Activated T-cell treated with anti-CD3 and anti-CD28 coated beads, Interleukin-2, amount 50 U/mL, for 72 hours (primary cell): ENCODE measurements at places on chromosomes 12 and 14. TPM values are rescaled to one million over a fixed set of nuclear protein-coding genes. Genes with fewer than 3 reads are reported as not detected.

Gene SOX5
- total RNA-seq = 2.5 TPM

Gene HOXC12
- not detected for total RNA-seq

Gene IL22
- total RNA-seq = 5.4 TPM

Gene WSCD2
- not detected for total RNA-seq

DNA sequence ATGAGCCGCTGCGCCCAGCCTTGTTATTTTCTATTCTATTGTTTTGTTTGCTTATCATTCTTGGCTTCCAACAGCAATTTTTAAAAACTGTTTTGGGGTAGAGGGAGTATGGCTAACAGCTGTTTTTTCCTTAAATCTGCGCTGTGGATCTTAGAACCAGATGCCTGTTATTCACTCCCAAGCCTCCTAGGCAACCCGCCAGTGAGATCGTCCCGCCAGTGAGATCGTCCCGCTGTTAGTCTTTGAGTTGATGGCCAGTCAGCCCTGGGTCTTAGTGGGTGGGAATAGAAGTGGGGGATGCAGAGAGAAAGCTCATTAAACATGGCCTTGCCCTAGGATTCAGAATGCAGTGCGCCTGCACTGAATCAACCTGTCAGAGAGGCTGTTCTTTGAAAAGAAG lies 67.3 kb upstream of the BICD1 start:
- DNase-seq = no peak

- DNase-seq = no peak
Observed at GRCh38 chr12:32545413-32545980, 133.6 kb upstream of the DNM1L start.

GRCh38 chr14:74414403-74415114 lies 11.5 kb downstream of the SYNDIG1L start:
- no peak for DNase-seq

DNA sequence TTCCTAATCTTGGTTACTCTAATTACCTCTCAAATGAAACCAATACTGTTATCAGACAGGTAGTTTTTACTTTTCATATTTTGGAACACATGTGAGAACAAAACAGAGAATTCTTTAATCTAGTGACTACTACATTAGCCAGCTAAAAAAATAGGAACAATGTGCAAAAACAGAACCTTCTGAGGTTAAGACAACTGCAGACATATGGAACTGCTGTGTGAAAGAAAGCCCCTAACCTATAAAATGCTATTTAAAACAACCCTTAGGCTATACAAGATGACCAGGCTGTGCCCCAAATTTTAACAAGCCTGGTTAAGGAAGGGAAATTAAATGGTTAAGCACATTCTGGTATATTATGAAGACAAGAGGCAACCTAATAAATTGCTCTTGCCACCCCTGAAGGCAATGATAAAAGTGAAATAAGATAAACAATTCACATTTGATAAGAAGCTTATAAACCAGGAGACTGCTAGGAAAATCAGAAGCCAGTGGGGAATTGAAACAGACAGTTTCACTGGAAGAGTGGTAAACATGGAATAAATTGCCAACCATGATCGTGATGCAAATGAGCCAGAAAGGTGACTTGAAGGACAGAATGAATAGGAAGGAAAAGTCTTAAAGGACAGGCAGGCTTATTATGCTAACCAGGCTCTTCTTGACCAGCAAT lies 7.4 kb downstream of the GTSF1 start:
- DNase-seq = no peak

GRCh38 chr14:57833323-57833722 lies 32.6 kb downstream of the SLC35F4 start:
- no peak for DNase-seq

DNA sequence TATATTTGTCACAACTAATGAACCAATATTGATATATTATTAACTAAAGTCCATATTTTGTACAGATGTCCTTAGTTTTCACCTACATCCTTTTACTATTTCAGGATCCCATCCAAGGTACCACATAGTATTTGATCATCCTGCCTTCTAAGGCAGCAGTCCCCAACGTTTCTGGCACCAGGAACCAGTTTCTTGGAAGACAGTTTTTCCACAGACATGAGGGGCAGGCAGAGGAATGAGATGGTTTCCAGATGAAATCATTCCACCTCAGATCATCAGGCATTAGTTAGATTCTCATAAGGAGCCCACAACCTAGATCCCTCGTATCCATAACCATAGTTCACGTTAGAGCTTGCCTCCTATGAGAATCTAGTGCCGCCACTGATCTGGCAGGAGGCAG lies 82.8 kb upstream of the BCL2L14 start:
- DNase-seq = no peak
